T-cell (primary cell): ENCODE measurements at places on chromosomes 5 and 9. TPM values are rescaled to one million over a fixed set of nuclear protein-coding genes. Genes with fewer than 3 reads are reported as not detected.

DNA sequence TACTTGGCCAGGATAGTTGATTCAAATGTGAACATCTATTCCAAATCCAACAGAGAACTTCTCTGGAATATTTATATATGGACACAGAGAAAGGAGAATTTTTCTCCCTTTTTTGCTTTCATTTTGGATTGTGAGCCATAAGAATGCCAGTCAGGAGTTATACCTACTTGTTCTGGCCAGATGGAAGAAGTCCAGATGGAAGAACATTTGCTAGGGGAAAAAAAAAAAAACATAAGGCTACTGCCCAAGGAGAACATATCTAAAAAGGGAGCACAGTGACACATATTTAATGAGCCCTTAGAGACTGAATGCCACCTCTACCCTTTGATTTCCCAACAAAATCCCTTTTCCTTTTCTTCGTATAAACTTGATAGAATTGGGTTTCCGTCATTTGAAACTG, 61.7 kb upstream of the PPP2R2B start:
- no peak for DNase-seq

GRCh38 chr9:85045271-85045670, 375.7 kb downstream of the NTRK2 start:
- no peak for DNase-seq

GRCh38 chr9:104675611-104676010, 18.7 kb upstream of the OR13D1 start:
- no peak for DNase-seq

SPAG8 gene
- 6.3 TPM for total RNA-seq

TJP2 gene
- total RNA-seq = 6.4 TPM

DNA sequence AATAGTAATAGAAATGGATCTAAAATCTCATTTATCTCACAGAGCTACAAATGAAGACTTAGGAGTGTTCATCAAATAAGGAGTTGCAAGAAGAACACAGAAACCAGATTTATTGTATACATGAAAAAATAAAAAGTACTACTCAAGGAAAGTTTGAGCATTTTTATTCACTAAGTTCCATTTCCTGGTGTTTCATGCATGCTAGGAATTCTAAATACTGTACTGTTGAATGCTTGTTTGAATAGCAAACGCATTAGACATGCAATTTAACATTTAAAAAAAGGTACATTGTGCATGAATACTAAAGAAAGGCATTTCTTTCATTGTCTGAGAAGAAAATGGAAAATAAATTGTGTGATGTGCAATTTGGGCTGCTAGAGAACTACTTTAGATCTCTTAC, 52.1 kb downstream of the C6 start:
- DNase-seq = no peak

PLEKHG4B gene
- total RNA-seq = not detected

GRCh38 chr5:88824141-88824540, 58.8 kb downstream of the MEF2C start:
- no peak for DNase-seq
